Breast epithelium (tissue), 4 donors: ENCODE measurements at places on chromosomes 1 and 21. TPM values are rescaled to one million over a fixed set of nuclear protein-coding genes. Genes with fewer than 3 reads are reported as not detected.
A peak's percentile ranks its signal among the peaks of the same experiment; 100 is the strongest.

GRCh38 chr1:224338150-224338838, 8.3 kb upstream of the NVL start:
- no peak for DNase-seq

DNA sequence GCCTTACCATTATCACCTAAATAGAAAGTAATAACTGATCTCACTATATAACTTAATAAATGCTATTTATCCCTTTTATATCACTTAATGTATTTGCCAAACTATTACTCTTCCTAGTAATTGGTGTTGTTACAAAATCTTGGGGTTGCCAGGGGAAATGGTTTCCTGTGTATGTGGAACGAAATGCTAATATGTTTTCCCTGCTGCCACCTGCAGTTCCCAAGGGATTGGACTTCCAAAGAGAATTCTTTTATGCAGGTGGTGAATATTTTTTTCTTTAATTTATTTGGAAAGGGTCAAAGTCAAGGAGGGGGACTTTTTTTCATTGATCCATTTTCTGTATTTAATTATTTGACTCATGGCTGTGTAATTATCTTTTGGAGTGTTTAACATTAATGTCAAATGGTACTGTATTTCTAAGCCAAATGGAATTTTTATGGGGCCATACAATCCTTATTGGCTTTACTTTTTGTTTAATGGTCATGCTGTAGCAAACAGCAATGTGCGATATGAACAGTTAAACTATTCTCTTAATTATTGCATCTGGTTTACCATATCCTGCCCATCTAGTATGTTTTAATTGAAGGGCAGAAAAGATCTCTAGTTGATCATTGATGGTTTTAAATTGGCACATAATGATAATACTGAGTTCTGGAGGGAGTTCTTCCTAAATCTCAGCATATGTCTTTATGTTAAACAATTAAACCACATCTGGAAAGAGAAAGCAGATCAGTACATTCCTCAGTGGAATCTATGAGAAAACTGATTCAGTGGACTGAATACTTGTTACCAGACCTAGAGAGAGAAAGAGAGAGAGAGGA, 486.3 kb downstream of the TTLL7 start:
- no peak for DNase-seq

GRCh38 chr1:113657126-113657525, 102.2 kb downstream of the PHTF1 start:
- DNase-seq: no peak

DNA sequence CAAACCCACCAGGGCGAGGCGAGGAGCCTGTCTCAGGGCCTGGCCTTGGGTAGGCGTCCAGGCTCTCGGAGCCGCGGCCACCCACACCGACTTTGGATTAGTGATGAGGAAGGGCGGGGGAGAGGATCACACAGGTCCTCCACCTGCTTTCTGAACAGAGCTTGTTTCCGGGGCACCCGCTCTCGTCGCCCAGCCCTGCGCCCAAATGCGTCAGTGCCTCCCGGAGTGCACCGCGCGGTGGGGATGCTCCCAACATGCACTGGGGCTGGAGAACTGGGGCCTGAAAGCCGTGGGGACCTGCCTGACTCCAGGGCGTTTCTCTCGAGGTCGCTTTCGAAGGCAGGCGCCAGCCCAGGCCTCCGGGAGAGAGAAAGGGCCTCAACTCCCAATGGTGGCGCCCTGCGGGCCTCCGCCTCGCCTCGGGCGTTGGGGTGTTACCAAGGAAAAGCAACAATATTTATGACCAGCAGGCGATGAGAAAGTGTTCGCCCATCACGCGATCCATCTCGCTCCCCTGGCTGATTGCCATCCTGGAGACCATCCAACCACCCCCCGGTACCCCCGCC, 8.9 kb upstream of the LHX8 start:
- DNase-seq: no peak

GRCh38 chr1:229017091-229017490, 253.8 kb upstream of the RAB4A start:
- DNase-seq: no peak

GRCh38 chr1:3669421-3669821, 17.1 kb downstream of the TP73 start:
- peak; percentile 45 for DNase-seq

DNA sequence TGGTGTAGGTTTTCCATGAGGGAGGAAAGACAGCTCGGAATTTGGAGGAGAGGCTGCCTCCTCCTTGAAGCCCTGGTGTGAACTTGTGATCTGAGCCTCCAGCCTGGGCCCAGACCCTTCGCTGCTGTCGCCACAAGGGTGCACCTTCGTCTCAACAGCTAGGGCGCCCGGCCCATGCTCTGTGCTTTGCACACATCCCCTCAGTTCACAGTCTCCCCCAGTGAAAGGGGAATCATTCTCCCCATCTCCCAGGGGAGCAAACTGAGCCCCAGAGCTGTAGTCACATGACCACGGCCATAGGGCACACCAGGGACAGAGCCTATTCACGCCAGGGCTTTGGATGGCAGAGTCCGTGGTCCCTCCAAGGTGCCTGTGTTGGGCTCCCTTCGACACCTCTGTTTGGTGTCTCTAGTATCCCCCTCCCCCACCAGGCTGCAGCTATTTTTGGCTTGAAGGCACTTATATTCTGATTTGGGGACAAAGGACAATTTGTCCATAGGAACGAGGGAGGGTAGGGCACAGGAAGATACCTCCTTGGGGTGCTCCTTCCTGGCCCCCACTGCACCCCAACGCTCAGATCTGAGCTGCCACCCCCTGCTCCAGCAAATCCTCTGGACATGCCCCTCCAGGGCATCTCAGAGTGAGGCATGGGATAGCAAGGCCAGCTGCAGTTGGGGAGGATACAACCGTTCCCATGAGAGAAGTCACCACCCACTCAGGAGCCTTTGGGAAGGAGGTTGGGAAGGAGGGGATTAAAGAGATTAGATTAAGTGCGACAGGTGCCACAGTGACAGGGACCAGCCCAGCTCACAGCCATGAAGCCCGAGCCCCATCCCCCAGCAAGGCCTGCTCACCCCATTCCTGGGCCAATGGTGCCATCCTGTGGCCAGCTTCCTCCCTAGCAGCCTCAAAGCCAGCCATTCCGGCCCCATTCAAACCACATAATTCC, 15.7 kb downstream of the MATN1 start:
- peak; percentile 72 for DNase-seq

DNA sequence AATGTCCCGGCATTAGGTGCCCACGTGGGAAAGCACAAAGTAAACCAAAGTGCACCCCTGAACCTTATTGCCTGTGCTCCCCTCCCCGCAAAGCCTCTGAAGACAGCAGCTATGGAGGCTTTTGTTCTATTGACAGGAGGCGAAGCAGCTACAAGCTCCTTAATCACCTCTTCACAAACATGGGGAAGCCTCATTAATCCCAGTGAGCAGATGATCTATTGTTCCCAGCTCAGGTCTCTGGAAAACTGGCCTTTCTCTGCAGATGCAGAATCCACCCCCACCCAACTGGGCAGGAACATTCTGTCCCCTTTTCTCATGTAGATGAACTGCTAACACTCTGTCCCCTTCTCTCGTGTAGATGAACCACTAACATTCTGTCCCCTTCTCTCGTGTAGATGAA, 190.5 kb upstream of the CSF3R start:
- DNase-seq: no peak

GRCh38 chr1:113684153-113684541, 75.1 kb downstream of the PHTF1 start:
- no peak for DNase-seq

GRCh38 chr1:58765441-58765840, 18.4 kb downstream of the JUN start:
- DNase-seq: no peak

GRCh38 chr1:57590978-57591377, 167.1 kb upstream of the DAB1 start:
- DNase-seq: no peak

DNA sequence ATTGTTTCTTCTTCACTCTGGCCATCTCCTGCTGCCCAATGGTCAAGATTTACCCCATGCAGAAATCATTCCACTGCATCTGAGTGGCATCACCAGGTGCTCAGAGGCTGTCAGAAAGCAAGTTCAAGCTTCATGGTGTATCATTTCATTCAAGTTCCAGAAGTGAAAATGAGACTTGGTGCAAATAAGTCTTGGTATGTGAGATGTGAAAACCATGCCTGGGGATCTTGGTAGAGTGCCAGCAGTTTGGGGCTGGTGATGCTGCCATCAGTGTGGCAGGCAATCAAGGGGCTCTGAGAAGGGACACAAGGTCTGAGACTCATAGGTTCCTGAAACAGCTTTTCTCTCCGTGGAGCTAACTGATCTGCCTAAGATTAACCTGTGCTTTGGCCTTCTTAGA, 52.0 kb downstream of the CD2 start:
- DNase-seq: no peak

GRCh38 chr1:51960262-51960661, 30.2 kb downstream of the RAB3B start:
- DNase-seq: no peak

GRCh38 chr1:76023669-76024435, 50.7 kb upstream of the ST6GALNAC3 start:
- DNase-seq: no peak

- peak; percentile 78 for DNase-seq
These were observed 121.8 kb downstream of the TOMM20 start for GRCh38 chr1:235006816-235007215.

GRCh38 chr1:36851087-36851486, 183.2 kb downstream of the GRIK3 start:
- DNase-seq: no peak

DNA sequence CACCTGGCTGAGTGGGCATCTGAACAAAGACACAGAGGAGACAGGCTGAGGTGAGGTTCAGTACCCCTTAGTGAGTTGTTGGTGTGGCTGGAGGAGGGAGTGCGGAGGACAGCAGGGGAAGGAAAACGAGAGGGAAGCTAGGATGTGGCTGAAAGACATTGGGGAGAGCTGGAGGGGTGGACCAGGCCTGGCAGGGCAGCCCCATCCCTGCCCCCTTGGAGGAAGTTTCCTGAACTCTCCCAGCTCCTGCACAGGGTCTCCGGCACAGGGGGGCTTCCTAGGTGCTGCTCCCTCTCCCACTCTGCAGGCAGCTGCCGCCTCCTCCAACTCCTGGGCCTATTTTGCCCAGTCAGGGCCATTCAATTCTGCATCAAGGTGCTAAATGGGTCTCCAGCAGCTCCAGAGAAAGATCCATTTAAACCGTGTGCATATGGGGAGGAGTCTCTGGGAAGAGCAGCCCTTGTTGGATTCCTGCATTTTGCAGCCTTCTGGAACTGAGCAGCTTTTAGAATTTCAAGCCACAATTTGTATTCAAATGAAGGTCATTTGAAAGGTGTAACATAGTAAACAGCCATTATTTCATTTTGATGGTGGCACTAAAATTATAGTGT, 193.9 kb downstream of the CAMTA1 start:
- no peak for DNase-seq

DNA sequence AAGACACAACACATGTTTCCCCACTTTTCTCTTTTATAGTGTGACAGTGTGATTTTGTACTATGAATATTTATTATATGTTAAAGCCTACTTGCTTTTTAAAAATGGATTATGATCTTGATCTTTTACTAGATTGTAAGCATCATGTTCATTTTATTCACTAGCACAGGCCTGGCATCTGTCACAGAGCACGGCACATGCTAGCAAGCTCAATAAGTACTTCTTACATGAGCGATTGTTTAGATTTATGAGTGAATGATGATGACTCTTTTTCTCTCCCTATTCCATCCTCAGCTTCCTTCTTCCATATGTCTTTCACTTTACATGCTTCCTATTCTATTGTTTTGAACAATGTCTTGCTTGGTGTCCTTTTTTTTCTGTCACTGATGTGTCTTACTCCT, 1454.1 kb downstream of the MRPL39 start:
- no peak for DNase-seq

GRCh38 chr1:245246433-245246832, 91.6 kb downstream of the KIF26B start:
- DNase-seq: no peak

GRCh38 chr1:40310129-40310461, 7.0 kb downstream of the COL9A2 start:
- no peak for DNase-seq

GRCh38 chr21:16330908-16331268, 601.1 kb downstream of the USP25 start:
- DNase-seq: no peak

GRCh38 chr1:192794768-192795035, 14.1 kb upstream of the RGS2 start:
- no peak for DNase-seq

- DNase-seq: no peak
These were observed 136.1 kb upstream of the IRF2BP2 start for GRCh38 chr1:234745844-234746797.

DNA sequence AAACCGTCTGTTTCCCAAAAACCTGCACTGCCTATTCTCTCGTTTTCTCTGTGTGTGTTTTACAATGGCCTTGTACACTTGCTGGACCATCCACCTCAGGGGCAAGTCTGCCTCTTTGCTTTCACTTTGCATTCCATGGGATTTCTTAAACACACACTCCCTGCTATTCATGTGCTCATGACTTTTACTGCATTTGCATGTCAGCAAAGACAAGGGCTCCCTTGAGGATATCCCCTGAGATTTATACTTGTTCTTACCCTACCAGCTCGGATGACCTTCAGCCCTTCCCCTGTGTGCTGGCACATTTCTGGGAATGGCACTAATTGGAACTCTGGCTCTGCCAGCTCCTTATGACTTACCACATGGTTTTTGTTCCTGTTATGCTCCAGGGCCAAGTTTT, 386.9 kb downstream of the AMY1C start:
- no peak for DNase-seq

- no peak for DNase-seq
These were observed 604 bp downstream of the FGR start for GRCh38 chr1:27634177-27634984.

GRCh38 chr1:194647118-194647517, 1460.7 kb upstream of the B3GALT2 start:
- DNase-seq: no peak

DNA sequence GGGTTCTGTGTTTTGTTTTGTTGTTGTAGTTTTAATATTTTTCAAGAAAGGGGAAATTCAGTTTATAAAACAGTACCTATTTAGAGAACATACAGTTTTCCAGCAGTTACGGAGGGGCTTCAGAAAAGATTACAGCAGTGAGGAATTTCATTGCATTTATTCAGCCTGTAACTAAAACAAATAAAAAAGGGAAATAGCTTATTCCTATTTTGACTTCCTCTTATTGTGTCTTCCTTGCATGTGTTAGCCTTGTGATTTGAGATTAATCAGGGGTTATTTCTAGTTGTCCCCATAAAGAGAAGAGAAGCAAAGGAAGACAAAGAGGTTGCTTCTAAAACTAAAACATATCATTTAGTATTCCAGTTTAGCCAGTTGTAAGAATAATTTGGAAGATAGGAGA, 35.0 kb downstream of the CTTNBP2NL start:
- DNase-seq: no peak

Gene NUF2
- total RNA-seq: not detected

Gene NUP210L
- under 0.01 TPM for total RNA-seq

Gene KCNJ9
- not detected for total RNA-seq

Gene KCNK1
- 5.2 TPM for total RNA-seq

Gene NEK2
- total RNA-seq: not detected

Gene CAPN8
- total RNA-seq: 41.3 TPM

Gene EFCAB14
- 106 TPM for total RNA-seq

Gene CRABP2
- total RNA-seq: 4.2 TPM

Gene TRIM45
- 8.2 TPM for total RNA-seq

Gene CELSR2
- 13.8 TPM for total RNA-seq

Gene LMO4
- 34.4 TPM for total RNA-seq

Gene SFN
- 12.1 TPM for total RNA-seq

Gene LCE2C
- total RNA-seq: not detected
